Muscle of leg (tissue), 16 donors: ENCODE measurements at places on chromosomes 1 and 21. TPM values are rescaled to one million over a fixed set of nuclear protein-coding genes. Genes with fewer than 3 reads are reported as not detected.

DNA sequence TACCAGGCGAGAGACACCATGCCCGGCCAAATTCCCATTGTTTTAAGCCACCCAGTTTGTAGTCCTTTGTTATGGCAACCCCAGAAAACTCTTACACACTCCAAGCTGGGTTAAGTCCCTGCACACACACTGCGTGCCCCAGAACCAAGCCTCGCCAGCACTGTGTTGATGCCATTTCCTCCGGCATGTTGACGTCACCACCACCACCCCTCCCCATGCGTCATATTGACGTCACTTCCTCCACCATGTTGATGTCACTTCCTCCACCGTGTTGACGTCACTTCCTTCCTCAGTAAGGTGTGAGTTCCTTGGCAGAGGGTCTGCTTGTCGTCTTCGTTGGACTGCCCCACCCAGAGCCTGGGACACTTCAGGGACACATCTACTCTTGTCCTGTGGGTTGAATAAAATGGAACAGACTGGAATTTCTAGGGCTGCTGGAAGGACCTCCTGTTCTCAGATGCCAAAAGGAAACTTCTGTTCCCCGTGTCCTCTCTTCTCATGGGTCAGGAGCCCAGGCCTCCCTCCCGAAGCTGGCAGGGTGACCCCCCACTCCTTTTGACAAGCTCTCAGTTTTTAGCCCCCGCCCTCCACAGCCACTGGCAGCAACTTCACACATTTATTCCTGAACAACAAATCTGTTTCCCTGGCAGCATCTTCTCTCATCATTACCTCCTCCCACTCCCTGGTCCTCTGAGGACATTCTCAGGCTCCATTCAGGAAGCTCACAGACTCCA lies 643.3 kb downstream of the NPHP4 start:
- no peak for DNase-seq

- DNase-seq: peak; percentile 55
Observed at GRCh38 chr1:11690397-11691301, 861 bp upstream of the DRAXIN start.

GRCh38 chr21:15065392-15066122 lies 757 bp upstream of the NRIP1 start:
- peak; percentile 96 for DNase-seq

DNA sequence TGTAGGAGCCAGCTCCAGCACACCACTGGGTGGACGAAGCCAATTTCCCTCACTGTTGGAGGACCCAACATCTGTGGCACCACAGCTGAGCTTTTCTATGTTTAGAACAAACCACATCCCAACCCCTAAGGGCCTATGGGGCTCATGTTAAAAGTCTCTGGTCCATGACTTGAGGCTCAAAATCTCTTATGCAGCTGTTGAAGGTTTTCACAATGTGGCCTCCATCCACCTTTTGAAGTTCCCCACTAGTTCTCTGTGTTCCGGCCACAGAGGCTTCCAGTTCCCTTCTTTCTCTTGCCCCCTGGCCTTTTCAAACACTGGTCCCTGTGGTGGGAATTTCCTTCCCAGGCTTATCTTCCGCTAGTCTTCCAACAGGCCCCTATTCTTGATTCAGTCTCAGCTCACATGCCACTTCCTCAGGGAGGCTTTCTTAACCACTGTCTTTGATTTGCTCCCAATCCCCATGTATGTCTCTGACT lies 3.9 kb upstream of the IFNLR1 start:
- no peak for DNase-seq

- DNase-seq: no peak
Observed at GRCh38 chr1:64162151-64162550, 41.3 kb upstream of the UBE2U start.

DNA sequence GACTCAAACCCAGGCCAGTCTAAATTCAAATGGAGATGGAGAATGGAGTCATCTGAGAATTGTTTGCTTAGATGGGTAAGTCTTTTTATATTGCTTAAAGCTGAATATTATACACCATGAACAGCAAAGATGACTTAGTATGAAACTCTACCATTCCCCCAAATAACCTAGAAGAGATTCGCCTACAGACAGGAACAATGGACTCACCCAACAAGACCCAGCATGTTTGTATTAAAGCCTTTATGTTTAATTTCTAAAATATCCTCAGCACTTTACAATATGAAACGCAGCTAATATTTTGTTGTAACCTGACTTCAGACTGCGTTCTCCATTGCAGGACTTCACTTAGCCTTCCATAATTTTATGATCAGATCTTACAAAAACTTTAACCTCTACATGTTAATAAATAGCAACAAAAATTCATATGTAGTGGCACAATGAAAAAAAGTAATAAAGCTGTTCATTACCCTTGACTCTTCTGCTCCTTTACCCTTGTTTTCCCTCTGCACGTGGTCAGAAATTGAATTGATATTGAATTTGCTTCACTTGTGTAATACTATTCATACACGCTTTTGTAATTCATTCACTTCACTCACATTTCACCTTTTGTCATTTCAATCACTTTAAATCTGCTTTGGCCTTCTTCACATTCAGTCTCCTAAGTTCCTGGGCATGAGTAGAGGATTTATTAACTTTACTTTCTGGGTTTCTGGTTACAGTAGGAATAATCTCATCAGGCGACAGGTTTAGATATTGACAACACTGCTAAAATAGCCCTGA lies 177.3 kb upstream of the PTBP2 start:
- no peak for DNase-seq

DNA sequence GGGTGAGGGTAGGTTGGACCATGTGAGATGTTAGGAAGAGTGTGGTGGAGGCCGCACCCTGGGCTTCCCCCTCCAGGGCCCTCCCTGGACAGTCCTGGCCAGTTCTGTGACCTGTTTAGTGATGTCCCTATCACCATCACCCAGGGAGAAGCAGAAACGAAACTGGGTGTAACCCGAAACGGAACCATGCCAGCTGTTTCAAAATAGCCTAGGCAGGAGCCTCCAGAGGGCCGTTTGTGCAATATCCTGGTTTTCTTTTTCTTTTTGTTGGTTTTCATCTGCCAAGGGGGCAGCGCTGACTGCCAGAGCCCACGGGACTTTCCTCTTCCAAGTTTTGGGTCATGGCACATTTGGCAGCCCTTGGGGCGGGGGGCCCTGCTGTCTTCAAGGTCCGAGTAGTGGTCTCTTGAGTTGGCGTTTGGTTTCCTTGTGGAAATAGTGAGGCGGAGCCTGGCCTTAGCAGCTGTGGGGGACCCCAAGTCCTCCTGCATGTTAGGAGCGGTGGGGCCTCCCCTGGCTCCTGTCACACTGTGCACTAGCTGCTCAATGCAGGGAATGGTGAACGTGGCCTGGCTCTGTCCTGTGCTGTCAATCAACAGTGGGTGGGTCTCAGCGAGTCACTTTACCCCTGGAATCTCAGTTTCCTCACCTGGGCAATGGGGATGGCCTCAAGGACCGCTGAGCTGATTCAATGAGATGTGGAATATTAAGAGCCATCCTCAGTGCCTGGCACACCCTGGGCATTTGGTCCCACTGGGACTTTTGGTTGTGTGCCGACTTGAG lies 90.7 kb downstream of the ARHGEF10L start:
- DNase-seq: peak; percentile 81

DNA sequence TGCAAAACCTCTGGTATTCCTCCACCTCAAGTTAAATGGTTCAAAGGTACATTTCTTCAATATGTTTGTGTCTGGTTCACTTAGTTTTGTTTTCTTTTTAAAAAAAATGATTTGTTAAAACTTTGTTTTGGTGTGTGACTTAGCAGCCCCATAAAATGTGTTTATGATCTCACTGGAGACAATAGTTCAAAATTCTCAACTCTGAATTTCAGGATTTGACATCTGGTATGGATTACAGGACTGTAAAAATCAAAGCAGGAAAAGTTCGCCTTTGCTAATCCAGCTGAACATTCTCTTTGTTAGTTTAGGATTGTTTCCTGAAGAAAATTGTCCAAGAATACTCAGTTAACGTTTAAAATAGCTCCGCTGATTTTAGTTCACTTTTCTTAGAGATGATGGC lies 231.7 kb downstream of the HMCN1 start:
- DNase-seq: peak; percentile 91

DNA sequence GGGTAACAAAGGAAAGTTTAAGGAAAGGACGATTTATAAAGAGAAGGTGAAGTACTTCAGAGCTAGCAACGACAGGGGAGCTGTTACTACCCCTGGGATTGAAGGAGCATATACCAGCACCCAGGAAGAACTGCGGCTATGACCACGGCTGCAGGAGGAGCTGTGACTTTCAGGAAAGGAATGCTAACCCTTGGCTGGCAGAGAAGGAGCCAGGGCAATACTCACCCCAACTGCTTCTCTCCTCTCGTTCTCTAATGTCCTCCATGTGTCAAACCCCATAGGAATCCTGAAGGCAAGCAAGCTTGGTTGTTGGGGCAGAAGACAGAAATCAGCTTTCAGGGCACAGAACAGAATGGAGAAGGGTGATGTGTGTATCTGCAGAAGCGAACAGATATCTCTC lies 120.5 kb downstream of the TMEM53 start:
- no peak for DNase-seq

DNA sequence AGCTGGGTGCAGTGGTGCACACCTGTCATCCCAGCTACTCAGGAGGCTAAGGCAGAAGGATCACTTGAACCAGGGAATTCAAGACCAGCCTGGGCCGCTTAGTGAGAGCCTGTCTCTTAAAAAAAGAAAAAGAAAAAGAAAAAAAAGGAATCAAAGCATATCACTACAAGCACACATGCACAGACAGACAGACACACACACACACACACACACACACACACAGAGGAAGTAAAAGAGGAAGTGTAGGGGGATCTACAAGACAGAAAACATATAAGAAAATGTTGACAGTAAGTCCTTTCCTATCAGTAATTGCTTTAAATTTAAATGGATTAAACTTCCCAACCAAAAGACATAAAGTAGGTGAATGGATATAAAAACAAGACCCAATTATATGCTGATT lies 180.3 kb downstream of the FAF1 start:
- DNase-seq: peak; percentile 5

DNA sequence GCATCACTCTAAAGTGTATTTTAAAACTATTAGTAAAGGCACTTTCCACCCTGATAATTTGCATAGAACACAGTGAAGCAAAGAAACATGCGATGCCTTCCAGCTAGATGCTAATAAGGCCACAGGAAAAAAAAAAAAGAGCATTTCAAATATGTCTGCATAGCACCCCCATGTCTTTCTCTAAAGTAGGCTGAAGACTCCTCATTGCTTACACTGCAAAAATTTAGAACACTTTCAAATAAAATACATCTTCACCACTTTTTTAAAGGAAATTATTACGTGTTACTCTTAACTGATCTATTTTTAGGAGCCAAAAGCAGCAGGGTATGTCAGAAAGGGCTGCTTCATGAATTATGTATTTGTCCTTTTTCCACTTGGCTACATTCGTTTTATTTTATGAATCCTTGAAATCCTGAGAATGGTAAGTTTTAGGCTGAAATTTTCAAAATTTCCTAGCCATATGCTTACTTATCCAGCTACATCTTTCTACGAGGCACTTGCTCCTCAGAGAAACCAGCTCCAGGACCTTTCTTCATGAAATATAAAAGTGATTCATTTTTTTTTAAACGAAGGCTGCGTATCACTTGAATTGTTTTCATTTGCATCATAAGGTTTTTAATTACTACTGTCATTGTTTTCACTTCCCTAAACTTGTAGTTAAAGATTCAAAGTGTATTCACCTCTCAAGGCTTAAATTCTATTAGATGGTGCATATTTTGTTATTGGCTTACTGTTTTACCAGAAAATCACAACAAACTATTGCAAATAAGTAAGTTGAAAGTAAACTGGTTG lies 513.0 kb downstream of the PTPRC start:
- peak; percentile 22 for DNase-seq

DNA sequence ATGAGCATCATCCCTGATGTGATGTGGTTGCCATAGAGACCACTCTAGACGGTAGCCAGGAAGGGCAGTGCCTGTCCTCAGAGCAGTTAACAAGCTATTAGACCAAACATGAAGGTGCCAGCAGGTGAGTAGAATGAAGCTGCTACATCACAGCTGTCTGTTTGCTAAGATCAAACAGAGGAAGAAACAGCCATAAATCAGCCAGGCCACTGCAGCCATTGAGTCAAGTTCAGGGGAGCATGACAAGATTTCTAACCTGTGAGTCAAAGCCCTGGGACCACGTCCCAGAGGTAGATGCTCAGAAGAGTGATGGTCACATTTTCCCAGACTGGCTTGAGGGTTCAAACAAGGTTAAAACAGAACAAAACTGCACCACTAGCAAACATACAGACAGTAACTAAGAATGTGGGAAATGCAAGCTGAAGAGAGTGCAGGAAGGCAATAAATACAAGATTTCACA lies 450.6 kb upstream of the DAB1 start:
- no peak for DNase-seq

GRCh38 chr1:41607808-41608207 lies 123.3 kb upstream of the EDN2 start:
- DNase-seq: peak; percentile 38

- DNase-seq: no peak
Observed at GRCh38 chr1:185291159-185291558, 25.9 kb downstream of the IVNS1ABP start.

DNA sequence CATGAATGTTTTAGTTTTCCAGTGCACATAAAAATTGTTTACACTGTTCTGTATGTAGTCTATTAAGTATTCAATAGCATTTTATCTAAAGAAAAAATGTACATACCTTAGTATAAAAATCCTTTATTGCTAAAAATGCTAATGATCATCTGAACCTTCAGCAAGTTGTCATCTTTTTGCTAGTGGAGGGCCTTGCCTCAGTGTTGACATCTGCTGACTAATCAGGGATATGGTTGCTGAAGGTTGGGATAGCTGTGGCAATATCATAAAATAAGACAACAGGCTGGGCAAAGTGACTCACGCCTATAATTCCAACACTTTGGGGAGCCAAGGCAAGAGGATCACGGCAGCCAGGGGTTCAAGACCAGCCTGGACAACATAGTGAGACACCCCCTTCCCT lies 9.0 kb downstream of the DYNLT5 start:
- no peak for DNase-seq

DNA sequence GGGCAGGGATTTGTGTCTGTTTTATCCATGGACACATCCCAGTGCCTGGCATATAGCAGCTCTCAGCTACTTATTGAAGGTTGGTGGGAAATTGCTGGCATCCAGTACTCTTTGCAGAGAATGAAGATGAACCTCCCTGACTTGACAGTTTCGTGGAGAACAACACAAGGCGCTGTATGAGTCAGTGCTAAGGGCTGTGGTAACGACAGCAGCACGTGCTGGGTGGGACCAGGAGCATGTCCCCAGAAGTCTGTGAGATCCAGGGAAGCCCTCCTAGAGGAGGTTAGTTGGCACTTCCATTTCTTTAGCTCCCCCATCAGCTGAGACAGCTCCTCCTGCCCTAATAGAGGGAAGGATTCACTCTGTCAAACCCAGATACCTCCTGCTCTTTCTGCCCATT lies 25.9 kb upstream of the IL19 start:
- DNase-seq: no peak

GRCh38 chr1:226643177-226643576 lies 94.6 kb downstream of the STUM start:
- DNase-seq: no peak

- peak; percentile 25 for DNase-seq
Observed at GRCh38 chr1:109149874-109150601, 36.1 kb downstream of the ELAPOR1 start.

RGS7 gene
- 0.13 TPM for total RNA-seq

PRRX1 gene
- 222 TPM for total RNA-seq

IGFN1 gene
- total RNA-seq: 1.2 TPM

CYP4Z1 gene
- 0.18 TPM for total RNA-seq

GCSAML gene
- 0.09 TPM for total RNA-seq

HJV gene
- 174 TPM for total RNA-seq

FCRL6 gene
- not detected for total RNA-seq

ANKRD35 gene
- 2.2 TPM for total RNA-seq

GPR37L1 gene
- total RNA-seq: 0.04 TPM

CCDC17 gene
- 1.2 TPM for total RNA-seq
